RPMI7951 (cell line): ENCODE measurements at places on chromosomes 7 and 10. TPM values are rescaled to one million over a fixed set of nuclear protein-coding genes. Genes with fewer than 3 reads are reported as not detected.

GRCh38 chr7:20030417-20030816, 186.8 kb downstream of the MACC1 start:
- DNase-seq: peak; percentile 50

GRCh38 chr7:86485827-86486226, 157.9 kb upstream of the GRM3 start:
- DNase-seq: no peak

GRCh38 chr10:1559311-1559710, 178.0 kb downstream of the ADARB2 start:
- no peak for DNase-seq

DNA sequence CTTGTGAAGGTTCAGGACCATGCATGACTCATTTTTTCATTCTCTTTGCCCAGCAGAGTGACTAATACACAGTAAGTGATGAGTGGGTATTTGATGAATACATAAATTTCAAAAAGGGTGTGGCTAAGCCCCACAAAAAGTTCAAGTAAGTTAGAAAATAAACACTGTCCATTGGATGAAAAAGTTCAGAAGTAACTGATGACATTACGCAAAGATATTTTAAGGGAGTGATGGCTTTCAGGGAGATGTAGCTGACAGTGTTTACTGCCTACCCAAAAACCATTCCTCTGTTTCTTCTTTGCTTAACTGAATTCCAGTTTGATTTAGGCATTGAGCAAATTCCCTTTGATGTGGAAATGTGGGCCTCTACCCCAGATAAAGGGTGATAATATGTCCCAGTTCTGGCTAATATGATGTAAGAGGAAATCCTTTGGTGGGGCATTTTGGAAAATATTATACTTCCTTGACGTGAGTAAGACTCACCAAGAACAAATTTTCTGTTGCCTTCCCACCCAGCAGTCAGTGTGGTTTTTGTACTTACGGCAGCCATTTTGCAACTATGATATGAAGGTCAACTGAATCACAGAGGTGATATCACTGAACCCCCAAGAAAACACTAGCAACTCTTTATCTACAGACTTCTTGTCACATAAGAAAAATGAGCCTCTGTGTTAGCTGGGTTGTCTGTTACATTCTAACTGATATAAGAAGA, 29.0 kb upstream of the EBLN1 start:
- peak; percentile 83 for DNase-seq

DNA sequence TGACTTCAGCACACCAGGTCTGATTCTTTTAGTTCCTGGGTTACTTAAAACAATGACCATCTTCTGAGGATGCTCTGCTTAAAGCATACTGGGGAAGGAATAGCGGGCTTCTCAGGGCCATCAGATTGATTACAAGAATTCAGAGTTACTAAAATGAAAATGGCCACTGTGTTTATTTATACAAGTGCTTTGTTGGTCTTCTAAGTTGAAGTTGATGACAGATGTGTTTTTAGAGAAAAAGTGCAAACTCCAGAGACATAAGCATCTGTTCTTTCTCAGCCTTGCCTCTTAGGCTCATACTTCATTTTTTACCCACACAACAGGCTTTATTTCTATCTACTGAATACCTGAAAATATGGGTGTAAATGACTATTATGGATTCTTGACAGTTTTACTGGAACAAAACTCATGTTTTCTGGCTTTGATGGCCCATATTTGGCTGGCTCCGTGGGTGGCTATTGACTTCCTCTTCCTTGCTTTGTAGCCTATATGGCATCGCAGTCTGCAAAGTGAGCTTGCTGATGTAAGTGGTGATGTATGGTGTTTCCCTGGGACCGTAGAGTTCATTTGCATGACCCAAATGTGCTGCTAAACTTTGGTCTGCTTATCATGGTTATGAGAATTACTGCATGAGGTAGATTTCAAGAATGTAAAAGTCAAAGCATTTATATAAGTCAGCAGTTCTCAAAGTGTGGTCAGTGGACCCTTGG, 121.3 kb downstream of the BMPER start:
- no peak for DNase-seq

DNA sequence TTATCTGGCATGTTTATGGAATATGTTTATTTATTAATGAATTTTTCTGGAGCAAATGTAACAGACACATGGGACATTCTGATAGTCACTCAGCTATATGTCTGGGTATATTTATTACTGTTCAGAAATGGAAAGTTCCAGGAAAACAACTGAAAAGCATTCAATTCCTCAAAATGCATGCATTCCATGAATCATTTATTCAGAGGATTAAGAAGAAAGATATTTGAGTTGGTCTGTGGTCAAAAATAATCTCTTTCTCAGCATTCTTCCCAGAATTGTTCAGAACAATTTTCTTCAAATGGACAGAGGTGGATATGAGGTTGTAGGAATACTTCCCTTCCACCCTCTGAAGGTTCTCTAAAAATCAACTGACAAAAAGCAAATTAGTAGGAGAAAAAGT, 97.6 kb upstream of the ITGB1 start:
- no peak for DNase-seq

DNA sequence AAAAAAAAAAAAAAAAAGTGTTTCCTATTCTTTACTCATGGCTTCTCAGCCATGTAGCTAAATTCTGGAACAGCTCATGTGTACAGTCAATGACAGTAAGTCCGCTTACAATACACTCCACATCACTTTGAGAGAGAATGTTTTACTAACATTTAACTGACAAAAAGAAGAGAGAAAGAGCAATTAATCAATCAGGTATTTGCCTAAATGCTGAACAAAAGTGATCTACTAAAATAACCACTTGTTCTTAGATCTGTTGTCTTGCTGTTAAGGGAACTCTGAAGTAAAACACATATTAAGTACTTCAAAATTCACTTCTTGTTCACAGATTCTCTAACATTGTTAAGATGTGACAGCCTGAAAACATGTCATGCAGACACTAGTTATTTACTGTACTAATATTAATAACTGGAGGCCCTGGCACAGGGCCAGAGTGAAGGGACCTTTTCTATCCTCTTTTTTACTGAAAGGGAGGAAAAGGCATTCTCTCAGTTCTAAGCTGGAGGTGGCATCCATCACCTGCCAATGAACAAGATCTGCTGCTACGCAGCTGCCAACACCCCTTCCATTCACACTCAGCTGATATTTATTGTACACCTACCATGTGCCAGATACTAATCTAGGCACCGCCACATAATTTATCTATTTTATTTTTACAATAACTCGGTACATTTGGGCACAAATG, 72.6 kb downstream of the AHR start:
- peak; percentile 22 for DNase-seq

Gene GAD2
- not detected in 2 replicates for total RNA-seq

Gene CCL24
- not detected in 2 replicates for total RNA-seq
